MCF 10A (cell line): ENCODE measurements at places on chromosomes 6 and 20. TPM values are rescaled to one million over a fixed set of nuclear protein-coding genes. Genes with fewer than 3 reads are reported as not detected.

The RHAG gene
- not detected in 2 replicates for total RNA-seq

The DYNLT2 gene
- total RNA-seq: 0.79 and 1.3 TPM in 2 replicates

The SLC17A2 gene
- total RNA-seq: not detected in 2 replicates

The PPP1R3G gene
- 0.07 TPM in 2 replicates for total RNA-seq

The PRSS16 gene
- total RNA-seq: 22.8 and 27.9 TPM in 2 replicates

The OTOR gene
- total RNA-seq: not detected in 2 replicates

The AVP gene
- not detected in 2 replicates for total RNA-seq

The MUC21 gene
- total RNA-seq: not detected in 2 replicates

The PRKN gene
- 2.5 and 6.0 TPM in 2 replicates for total RNA-seq

The GJA10 gene
- total RNA-seq: not detected in 2 replicates

The LCA5 gene
- 4.5 TPM in 2 replicates for total RNA-seq

The SLC22A2 gene
- not detected in 2 replicates for total RNA-seq

The CTSZ gene
- 96.6 and 103 TPM in 2 replicates for total RNA-seq

The GSTA3 gene
- not detected in 2 replicates for total RNA-seq

The RBPJL gene
- not detected in 2 replicates for total RNA-seq

The DSE gene
- 66.0 and 86.5 TPM in 2 replicates for total RNA-seq

The RRP36 gene
- total RNA-seq: 72.8 and 80.4 TPM in 2 replicates

The FAM209B gene
- not detected in 2 replicates for total RNA-seq

The ENPP1 gene
- total RNA-seq: 1.4 and 2.8 TPM in 2 replicates

The BNIP5 gene
- total RNA-seq: not detected in 2 replicates

The NR2E1 gene
- total RNA-seq: not detected in 2 replicates

The TEAD3 gene
- total RNA-seq: 11.1 and 13.3 TPM in 2 replicates

The EPHA7 gene
- not detected in 2 replicates for total RNA-seq

The PXDC1 gene
- 48.1 and 51.4 TPM in 2 replicates for total RNA-seq

The OPRM1 gene
- not detected in 2 replicates for total RNA-seq
